ENCODE measurements at places on chromosomes 16 and 17. TPM values are rescaled to one million over a fixed set of nuclear protein-coding genes. Genes with fewer than 3 reads are reported as not detected.

CLEC18A gene
- total RNA-seq, result 2.3 TPM

CCL8 gene
- not detected for total RNA-seq

EVI2B gene
- 103 TPM for total RNA-seq

KRTAP4-1 gene
- total RNA-seq, result not detected

SLC9A5 gene
- total RNA-seq, result 2.6 TPM

ABCA10 gene
- 2.7 TPM for total RNA-seq

CFAP97D1 gene
- not detected for total RNA-seq

DNA sequence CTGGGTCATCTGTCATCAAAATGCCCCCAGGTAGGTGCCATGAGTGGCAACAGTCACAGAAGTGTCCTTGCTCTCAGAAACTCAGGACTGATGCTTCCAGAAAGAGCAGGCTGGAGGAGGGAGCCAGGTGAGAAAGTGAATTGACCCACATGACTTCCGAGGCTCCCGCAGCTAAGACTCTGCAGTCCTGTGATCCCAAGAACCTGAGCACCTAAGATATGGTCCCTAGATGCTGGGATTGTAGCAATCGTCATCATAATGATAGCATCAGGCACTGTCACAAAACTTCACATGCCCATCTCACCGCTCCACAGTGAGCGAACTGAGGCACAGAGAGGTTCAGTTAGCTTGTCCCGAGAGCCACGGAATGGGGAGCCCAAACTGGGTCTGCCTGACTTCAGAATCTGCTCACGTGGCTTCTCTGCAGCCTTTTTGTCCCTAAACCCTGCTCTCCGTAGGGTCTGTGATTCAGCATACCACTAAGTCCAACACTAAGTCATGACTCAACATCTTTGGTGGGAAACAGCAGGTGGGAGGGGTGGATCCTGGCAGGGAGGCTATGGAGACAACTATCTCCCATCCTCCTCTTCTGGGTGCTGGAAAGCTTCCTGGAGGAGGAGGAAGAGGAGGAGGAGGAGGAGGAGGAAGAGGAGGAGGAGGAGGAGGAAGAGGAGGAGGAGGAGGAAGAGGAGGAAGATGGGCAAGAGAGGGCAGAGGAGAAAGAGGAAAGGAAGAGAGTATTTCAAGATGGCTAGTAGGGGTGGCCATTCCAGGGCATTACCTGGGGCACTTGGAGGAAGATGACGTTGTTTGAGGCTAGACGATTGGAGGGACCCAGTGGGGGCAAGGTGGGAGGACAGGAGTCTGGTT, 55.5 kb upstream of the DLX4 start:
- no peak overlapping the region for H3K4me3 ChIP-seq
- H3K27ac ChIP-seq, result no peak overlapping the region
- H3K36me3 ChIP-seq, result no peaks in the 10 kb centered on the region
- H3K27me3 ChIP-seq, result peaks cover 25% of the 10 kb centered on the region

DNA sequence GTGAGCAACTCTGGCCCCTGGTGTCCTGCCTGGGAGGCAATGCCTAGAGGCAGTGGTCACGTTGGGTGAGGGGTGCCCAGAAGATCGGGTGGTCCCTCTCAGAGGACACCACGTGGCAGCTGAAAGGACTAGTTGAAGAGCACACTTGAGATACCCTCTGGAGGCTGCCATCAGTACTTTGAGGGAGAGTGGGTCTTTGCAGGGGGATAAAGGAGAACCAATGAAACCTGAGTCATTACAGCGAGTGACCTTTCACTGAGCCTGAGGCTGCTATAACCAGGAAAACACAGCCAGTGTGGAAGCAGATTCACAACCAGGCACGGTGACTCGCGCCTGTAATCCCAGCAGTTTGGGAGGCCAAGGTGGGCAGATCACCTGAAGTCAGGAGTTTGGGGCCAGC, 18.9 kb downstream of the CA4 start:
- no peaks in the 10 kb centered on the region for H3K36me3 ChIP-seq
- H3K27ac ChIP-seq, result no peak overlapping the region
- H3K27me3 ChIP-seq, result no peaks in the 10 kb centered on the region
- no peak overlapping the region for H3K4me3 ChIP-seq

DNA sequence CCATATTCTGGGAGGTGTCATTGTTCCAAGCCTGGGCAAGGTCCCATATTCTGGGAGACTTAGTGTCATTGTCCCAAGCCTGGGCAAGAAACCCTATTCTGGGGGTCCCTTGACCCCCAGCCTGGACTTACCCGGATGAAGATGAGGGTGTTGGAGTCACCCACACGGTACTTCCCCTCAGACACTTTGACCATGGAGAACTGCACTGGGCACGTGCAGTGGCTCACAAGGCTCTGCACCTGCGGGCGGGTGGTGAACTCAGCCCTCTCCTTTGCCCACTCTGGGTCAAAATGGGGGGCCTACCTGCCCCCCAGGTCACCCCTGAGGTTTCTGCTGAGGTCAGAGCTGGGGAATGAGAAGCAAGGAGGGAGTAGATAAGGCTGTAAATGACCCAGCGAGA, 4.1 kb downstream of the GAS2L2 start:
- no peak overlapping the region for H3K27ac ChIP-seq
- DNase-seq, result no peak
- no peaks in the 10 kb centered on the region for H3K36me3 ChIP-seq
- no peak overlapping the region for H3K4me3 ChIP-seq
- H3K27me3 ChIP-seq, result peaks cover 14% of the 10 kb centered on the region

- H3K4me1 ChIP-seq, result no peaks in the 10 kb centered on the region
- no peaks in the 10 kb centered on the region for H3K27me3 ChIP-seq
- no peak for DNase-seq
- H3K4me3 ChIP-seq, result no peak overlapping the region
- H3K27ac ChIP-seq, result no peak overlapping the region
These were observed 332.1 kb downstream of the SLC39A11 start for GRCh38 chr17:72760368-72760767.

GRCh38 chr17:17172001-17172939, 33.9 kb downstream of the PLD6 start:
- DNase-seq, result no peak
- H3K27me3 ChIP-seq, result no peaks in the 10 kb centered on the region
- peaks cover 70% of the 10 kb centered on the region for H3K36me3 ChIP-seq
- H3K27ac ChIP-seq, result no peak overlapping the region
- H3K4me3 ChIP-seq, result no peak overlapping the region
- H3K4me1 ChIP-seq, result peaks cover 38% of the 10 kb centered on the region

DNA sequence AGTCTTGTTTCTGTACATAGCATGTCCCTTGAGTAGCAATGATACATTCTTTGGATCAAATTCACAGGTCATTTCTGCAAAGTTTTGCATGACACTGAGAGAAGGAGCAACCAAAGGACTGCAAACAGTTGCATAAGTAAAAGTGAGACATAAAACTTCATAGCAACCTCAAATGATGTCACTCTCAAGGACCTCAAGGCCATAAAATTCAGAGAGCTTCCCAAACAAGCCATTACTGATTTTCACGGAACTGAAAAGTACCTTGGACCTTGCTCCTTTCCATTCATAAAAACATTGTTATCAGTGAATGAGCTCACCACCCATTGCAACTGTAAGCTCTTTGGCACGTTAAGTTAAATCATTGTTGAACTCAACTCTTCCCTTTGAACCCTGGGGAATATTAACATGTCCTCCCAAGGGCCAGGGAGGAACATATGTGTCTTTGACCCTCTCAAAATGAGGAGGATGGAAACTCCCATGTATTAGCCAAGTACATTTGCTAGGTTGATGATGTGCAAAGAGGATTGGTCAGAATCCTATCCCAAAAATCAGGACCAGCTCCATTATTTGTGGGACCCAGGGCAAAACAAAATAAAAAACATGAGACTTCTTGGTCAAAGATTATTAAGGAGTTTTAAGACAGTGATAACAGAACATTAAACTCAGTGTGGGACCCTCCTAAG, 275.0 kb upstream of the DYNLRB2 start:
- DNase-seq, result no peak
- H3K27ac ChIP-seq, result no peak overlapping the region
- H3K4me3 ChIP-seq, result no peak overlapping the region
- H3K27me3 ChIP-seq, result no peaks in the 10 kb centered on the region

- H3K27me3 ChIP-seq, result no peaks in the 10 kb centered on the region
- DNase-seq, result no peak
- peak overlapping the region; percentile 62 for H3K27ac ChIP-seq
- H3K4me3 ChIP-seq, result peak overlapping the region; percentile 85
- H3K4me1 ChIP-seq, result peaks cover 68% of the 10 kb centered on the region
- peaks cover 15% of the 10 kb centered on the region for H3K36me3 ChIP-seq
These were observed 1.4 kb downstream of the PPP1R9B start for GRCh38 chr17:50149091-50149416.

- H3K27me3 ChIP-seq, result no peaks in the 10 kb centered on the region
- H3K27ac ChIP-seq, result peak overlapping the region; percentile 88
- H3K36me3 ChIP-seq, result peaks cover 19% of the 10 kb centered on the region
- DNase-seq, result no peak
These were observed 4.7 kb upstream of the IL17C start for GRCh38 chr16:88633684-88634140.

DNA sequence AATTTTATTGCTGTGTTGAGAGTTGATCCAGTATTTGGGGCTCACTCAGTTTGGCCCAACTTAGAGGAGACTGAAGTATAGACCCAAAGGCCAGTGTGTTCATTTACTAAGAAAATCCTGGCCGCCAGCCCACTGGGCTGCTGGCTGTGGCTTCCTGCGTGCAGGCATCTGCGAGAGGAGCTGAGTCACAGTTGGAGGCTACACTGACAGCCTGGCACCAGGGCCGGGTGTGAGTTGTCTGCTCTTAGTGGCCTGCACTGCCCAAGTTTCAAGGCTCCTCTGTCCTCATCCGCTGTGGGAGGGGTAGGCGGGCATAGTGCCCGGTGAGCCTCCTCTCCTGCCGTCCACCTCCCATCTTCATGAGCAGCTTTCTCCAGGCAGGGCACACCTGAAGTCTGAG, 54.2 kb downstream of the PLD6 start:
- no peak overlapping the region for H3K4me3 ChIP-seq
- H3K27ac ChIP-seq, result no peak overlapping the region
- H3K27me3 ChIP-seq, result no peaks in the 10 kb centered on the region
- peaks cover 25% of the 10 kb centered on the region for H3K4me1 ChIP-seq
- no peak for DNase-seq
- peaks cover 73% of the 10 kb centered on the region for H3K36me3 ChIP-seq

GRCh38 chr17:31130286-31131224, 35.8 kb downstream of the NF1 start:
- DNase-seq, result no peak
- no peaks in the 10 kb centered on the region for H3K4me1 ChIP-seq
- H3K27ac ChIP-seq, result no peak overlapping the region
- no peaks in the 10 kb centered on the region for H3K27me3 ChIP-seq
- no peaks in the 10 kb centered on the region for H3K36me3 ChIP-seq

GRCh38 chr16:68363658-68364521, 53.1 kb downstream of the PRMT7 start:
- peaks cover 9% of the 10 kb centered on the region for H3K36me3 ChIP-seq
- H3K4me3 ChIP-seq, result no peak overlapping the region
- no peak overlapping the region for H3K27ac ChIP-seq
- H3K4me1 ChIP-seq, result peaks cover 37% of the 10 kb centered on the region

- no peak overlapping the region for H3K4me3 ChIP-seq
- H3K27ac ChIP-seq, result no peak overlapping the region
- no peak for DNase-seq
- no peaks in the 10 kb centered on the region for H3K4me1 ChIP-seq
- H3K36me3 ChIP-seq, result peaks cover 56% of the 10 kb centered on the region
- no peaks in the 10 kb centered on the region for H3K27me3 ChIP-seq
These were observed 18.0 kb downstream of the ITGAM start for GRCh38 chr16:31277659-31278260.

GRCh38 chr17:34504814-34505484, 74.4 kb upstream of the TMEM132E start:
- H3K27ac ChIP-seq, result no peak overlapping the region
- no peaks in the 10 kb centered on the region for H3K36me3 ChIP-seq
- H3K4me1 ChIP-seq, result no peaks in the 10 kb centered on the region
- H3K27me3 ChIP-seq, result no peaks in the 10 kb centered on the region
- no peak for DNase-seq

GRCh38 chr17:77467521-77467920, 326.8 kb downstream of the SEC14L1 start:
- H3K27ac ChIP-seq, result peak overlapping the region; percentile 13
- no peak for DNase-seq
- no peaks in the 10 kb centered on the region for H3K27me3 ChIP-seq
- H3K36me3 ChIP-seq, result peaks cover 32% of the 10 kb centered on the region
- H3K4me1 ChIP-seq, result peaks cover 98% of the 10 kb centered on the region
